ENCODE measurements at places on chromosomes 16 and 17. TPM values are rescaled to one million over a fixed set of nuclear protein-coding genes. Genes with fewer than 3 reads are reported as not detected.

- DNase-seq, result no peak
Observed at GRCh38 chr17:67212714-67213417, 32.1 kb downstream of the HELZ start.

The MFAP4 gene
- total RNA-seq, result not detected

The TAT gene
- not detected for total RNA-seq

DNA sequence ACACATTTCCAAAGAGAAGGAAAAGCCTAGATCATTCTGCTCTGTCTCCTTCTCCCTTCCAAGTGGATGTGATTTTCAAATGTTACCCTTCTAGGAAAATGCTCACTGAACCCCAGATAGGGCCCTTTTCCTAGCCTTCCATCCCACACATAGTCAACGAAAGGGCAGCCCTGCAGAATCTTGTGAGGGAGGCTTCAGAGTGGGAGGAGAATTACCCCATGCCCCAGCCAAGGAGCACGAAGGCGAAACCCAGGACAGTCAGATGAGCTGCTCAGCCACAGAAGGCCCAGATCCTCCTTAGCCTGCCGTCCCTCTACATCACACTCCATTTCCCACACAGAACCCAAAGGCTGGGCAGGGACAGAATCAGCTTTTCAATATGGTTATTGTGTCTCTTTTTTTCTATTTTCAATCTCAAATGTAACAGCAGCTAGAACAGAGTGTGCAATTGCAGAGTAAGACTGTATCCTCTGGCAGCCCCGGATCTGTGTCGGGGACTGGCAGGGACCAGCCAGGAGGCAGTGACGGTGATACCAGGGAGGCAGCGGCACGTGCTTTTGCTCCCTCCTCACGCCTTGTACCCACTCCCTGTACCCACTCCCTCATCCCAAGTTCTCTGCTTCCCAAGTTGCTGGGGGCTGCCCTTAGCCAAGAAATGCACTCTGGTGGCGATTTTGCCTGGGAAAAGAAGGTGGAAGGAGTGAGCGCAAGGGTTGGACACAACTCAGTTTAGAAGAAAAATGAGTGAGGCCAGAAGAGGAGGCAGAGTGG, 3.7 kb upstream of the SDK2 start:
- no peak for DNase-seq

GRCh38 chr16:68300734-68301459, 9.8 kb downstream of the SLC7A6OS start:
- DNase-seq, result no peak

The PLD6 gene
- total RNA-seq, result 5.5 TPM

The OSGIN1 gene
- total RNA-seq, result 0.85 TPM
